ENCODE measurements at places on chromosomes 1 and 21.

DNA sequence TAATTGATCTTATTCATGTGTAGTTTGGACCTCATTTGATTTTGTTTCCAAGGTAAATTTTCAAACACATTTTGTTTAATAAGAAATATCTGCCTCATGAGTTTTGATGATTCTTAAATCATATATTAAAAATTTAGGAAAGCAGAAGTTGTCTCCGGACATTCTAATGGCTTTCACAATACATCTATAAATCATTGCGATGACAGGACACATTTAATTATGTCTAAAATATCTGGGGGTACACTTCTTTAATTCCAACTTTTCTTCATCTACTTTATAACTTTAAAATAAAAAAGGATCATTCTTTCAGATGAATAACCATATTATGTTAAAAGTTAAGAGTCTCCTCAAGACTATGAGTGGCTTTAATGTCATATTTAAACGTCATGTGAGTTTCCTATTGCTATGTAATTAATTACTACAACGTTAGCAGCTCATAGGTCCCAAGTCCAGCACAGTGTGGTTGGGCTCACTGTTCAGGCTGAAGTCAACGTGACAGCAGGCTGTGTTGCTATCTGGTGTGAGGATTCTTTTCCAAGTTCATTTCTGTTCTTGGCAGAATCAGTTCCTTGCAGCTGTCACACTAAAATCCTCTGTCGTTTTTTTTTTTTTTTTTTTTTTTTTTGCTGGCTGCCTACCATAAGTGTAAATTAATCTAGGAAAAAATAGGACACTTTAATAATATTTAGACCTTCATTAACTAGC, 893.5 kb downstream of the LTN1 start:
- DNase-seq = no peak

DNA sequence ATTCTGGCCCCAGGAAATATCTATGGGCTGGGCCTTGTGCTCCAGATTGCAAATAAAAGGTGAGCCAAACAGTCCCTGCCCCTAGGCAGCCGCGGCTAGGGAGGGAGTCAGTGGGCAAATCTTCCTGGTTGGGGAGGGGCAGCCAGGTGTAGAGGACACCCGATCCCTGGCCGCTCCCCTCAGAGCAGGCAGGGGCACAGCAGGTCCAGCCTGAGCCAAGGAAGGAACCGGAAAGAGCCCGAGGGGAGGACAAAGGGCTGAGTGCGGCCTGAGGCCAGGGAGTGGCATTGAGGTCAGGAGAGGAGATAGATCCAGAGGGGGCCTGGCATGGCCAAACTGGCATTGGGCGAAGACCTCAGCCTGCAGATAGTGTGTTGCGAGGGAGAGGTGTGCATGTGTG, 36.6 kb upstream of the ARF1 start:
- no peak for DNase-seq

- DNase-seq = no peak
Measured at GRCh38 chr1:43440358-43440757, 13.4 kb downstream of the HYI start.

DNA sequence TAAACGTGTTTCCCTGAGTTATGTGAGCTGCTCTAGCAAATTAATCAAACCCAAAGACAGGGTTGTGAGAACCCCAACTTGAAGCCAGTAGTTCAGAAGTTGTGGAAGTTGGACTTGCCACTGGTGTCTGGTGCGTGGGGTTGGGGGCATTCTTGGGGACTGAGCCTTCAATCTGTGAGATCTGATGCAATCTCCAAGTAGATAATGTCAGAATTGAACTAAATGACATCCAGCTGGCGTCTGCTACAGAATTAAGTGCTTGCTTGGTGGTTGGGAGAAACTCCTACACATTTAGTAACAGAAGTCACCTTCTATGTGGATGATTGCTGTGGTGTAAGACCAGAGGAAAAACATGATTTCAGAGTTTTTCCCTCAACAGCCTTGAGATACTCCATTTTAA, 207.4 kb downstream of the FGGY start:
- no peak for DNase-seq
